Colonic mucosa (tissue), 4 donors: ENCODE measurements at places on chromosomes 4 and X. TPM values are rescaled to one million over a fixed set of nuclear protein-coding genes. Genes with fewer than 3 reads are reported as not detected.
A peak's percentile ranks its signal among the peaks of the same experiment; 100 is the strongest.

RPGR gene
- 8.3 TPM for total RNA-seq

DNA sequence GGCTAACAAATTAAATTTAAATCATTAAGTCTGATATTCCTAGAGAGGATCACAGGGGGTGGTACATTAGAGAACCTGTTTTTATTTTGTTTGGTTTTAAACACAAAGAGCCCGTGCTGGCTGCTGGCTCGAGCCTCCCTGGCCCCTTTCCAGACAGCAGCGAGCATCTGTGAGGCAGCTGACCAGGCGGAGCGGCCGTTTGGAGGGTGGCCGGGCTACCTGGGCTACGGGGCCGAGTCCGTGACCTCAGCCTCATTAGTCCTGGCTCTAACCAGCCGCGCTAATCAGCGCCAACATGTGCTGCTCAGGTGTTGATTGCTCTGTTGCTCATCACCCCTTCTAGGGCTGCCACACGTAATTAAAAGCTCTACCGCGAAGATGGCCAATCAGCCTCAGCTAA is 35.3 kb downstream of the DCTD start:
- DNase-seq, result no peak

- DNase-seq, result no peak
Measured at GRCh38 chr4:147599769-147600168, 17.4 kb upstream of the TMEM184C start.

DNA sequence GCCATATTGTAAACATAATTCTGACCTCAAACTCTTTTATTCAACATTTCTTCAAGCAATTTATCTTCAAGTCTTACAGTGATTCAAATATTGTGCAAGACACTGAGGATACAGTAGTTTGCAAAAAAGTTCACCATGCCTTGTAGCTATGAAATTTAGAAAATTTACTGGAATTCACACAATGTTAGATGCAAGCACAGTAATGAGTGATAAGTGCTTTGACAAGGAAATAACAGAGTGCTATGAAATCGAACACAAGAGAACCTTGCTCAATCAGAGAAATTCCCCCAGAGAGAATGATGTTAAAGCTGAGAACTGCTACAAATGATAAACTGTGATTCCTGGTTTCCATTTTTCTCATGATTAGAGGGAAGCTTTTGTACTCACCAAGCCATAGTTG is 952.9 kb downstream of the FAT4 start:
- DNase-seq, result no peak

- DNase-seq, result no peak
Measured at GRCh38 chrX:18294893-18295292, 59.6 kb downstream of the SCML2 start.

DNA sequence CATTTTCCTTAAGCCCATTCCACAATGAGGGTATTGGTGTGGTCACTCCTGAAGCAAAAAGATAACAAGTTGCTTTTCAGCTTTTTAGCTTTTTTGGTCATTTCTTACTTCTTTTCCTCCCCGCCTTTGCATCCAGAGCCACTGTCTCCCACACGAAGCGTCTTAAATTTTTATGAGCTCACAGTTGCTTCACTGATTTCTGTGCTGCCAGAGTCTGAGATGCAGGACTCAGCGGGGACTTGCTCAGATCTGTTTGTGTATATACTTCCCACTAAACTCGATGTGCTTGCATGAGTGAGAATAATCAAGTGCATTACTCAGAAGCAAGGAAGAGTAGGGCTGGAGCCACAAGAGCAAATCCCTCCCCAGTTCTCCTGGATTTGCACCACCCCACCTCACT is 80.2 kb upstream of the FHL1 start:
- no peak for DNase-seq

GRCh38 chr4:37891260-37892159 is 626 bp downstream of the TBC1D1 start:
- DNase-seq, result peak; percentile 45

MAMLD1 gene
- total RNA-seq, result 0.93 TPM

DNA sequence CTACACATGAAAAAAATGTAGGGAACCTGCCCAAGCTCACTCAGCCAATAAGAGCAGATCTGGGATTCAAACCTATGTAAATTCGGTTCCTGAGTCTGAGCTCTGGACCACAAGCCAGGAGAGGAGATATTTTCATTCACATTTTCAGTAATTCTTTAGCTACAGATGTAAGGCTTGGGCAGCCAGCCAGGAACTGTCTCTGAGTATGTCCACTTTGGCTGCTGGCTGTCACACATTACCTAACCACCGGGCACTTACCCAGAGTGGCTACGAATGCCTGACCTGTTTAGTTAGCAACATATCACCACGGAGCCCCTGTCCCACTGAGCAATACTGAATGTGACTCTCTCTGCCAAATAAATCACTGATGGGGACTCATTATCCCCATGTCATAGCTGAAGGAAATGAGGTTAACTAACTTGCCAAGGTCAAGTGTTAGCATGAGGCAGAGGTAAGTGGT is 15.3 kb downstream of the USP46 start:
- DNase-seq, result no peak

- DNase-seq, result no peak
Measured at GRCh38 chr4:150164055-150164454, 85.8 kb downstream of the DCLK2 start.
